ENCODE measurements at places on chromosomes 4 and X. TPM values are rescaled to one million over a fixed set of nuclear protein-coding genes. Genes with fewer than 3 reads are reported as not detected.

BTC gene
- 0.54 TPM for total RNA-seq

UGT2B17 gene
- 1.2 TPM for total RNA-seq

NR3C2 gene
- total RNA-seq, result 0.20 TPM

DNA sequence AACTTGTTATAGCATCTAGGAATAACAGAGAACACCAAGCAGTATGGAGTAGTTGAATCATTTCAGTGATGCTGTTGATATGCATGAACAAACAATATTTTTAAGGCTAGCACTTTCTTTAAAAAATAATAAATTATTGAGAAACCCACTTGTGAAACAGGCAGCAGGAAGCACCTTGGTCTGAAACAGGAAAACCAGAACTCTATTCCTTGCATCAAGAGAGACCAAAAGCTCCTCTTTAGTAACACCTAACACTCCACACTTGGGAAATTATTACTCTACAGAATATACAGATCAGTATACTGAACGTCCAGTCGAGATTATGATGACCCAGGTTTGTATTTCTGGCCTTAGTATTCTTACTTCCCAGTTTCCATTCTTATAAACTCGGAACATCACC is 129.0 kb downstream of the ARAP2 start:
- DNase-seq, result no peak

DNA sequence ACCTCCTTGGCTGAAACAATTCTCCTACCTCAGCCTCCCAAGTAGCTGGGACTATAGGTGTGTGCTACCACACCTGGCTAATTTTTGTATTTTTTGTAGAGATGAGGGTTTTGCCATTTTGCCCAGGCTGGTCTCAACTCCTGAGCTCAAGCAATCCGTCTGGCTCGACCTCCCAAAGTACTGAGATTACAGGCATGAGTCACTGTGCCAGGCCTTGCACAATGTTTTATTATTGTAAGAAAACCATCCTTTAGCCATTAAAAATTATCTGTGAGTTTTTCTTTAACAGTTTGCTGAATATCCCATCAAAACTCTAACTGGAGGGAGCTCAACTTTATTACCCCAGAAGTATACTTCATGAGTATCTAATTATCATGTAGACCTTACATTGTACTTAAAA is 900.3 kb downstream of the PCDH7 start:
- DNase-seq, result no peak

- DNase-seq, result peak; percentile 84
These were observed 60.2 kb upstream of the MSN start for GRCh38 chrX:65607070-65607742.

DNA sequence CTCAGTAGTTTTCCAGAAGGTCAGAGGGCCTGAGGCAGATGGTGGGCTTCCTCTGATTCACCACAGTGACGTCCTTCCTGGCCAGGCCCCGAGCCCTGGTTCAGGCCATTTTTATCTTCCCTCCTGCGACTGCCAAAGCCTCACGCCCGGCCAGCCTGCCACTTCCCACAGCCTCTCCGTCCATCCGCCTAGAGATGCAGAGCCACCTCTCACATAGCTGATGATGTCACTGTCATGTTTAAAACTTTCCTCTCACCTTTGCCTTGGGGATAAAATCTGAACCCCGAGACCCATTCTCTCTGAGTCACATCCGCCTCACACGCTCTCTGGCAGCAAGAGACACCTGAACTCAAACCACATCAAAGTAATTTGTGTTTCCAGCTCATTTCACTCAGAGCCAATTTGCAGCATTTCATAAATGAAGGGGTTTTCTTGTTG is 175.3 kb downstream of the QDPR start:
- peak; percentile 95 for DNase-seq

CLDN34 gene
- not detected for total RNA-seq

ZNF141 gene
- total RNA-seq, result 6.6 TPM

DRP2 gene
- total RNA-seq, result 0.44 TPM

DNA sequence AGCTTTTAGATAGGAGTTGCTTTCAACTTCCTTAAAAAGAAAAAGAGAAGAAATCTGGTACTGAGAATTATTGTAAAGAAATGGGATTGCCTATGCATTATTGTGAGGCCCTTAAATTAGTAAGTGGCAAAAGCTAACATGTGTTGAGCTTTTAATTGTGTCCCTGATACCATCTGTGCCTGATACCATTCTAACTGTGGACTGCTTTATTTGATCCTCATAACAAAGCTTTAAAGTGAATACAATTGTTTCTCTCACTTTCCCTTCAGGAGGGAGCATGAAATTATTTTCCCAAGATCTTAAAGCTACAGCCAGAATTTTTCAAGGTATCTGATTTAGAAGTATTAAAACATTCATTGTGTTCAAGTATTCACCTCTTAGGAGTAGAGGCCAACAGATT is 9.9 kb downstream of the KCTD8 start:
- no peak for DNase-seq

- peak; percentile 29 for DNase-seq
These were observed 268.1 kb upstream of the MAGEB2 start for GRCh38 chrX:29947225-29947624.

- no peak for DNase-seq
These were observed at the start of the genes CT45A10 and SAGE1 for GRCh38 chrX:135893294-135893817. TSS of gene CT45A10 (minus strand) at chrX:135893444. CDS start at chrX:135885344, 8,100 bp downstream. TSS of gene SAGE1 (plus strand) at chrX:135893716. CDS start at chrX:135896243, 2,527 bp downstream.

- no peak for DNase-seq
These were observed 232.8 kb downstream of the PDGFC start for GRCh38 chr4:156738766-156739165.

DNA sequence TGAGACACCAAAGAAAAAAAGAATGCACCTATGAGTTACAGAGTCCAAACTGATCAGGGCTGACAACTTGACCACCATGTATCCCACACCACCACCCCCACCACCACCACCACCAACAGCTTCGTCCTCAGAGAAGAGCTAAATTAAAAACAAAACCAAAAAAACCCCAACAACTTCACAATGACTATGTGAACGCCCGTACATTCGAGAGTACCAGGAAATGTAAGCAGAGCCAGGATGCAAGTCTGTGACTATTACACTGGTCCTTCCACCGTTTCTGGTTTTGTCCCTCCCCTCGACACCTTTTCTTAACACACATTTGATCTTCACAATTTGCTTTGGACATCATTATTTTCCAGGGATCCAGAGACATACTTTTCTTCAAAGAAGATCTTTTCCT is 51.0 kb downstream of the WFS1 start:
- no peak for DNase-seq

GAGE12H gene
- total RNA-seq, result not detected

DNA sequence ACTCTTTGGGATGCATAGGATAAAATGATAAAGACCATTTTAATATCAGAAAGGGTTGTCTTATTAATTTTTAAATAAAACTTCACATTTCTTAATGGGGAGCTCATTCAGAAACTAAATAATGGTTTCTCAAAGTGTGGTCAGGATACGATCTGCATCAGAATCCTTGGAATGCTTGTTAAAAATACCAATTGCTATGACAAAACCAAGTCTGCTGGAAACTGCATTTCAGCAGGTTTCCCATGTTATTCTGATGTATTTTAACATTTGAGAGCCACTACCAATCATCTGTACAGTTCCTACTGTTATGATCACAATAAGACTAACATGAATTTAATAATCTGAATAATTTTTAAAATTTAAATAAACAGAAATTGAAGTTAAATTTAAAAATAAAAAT is 115.1 kb downstream of the SOWAHB start:
- DNase-seq, result peak; percentile 78

- DNase-seq, result peak; percentile 1
These were observed 84.1 kb upstream of the GK2 start for GRCh38 chr4:79492148-79492547.

DNA sequence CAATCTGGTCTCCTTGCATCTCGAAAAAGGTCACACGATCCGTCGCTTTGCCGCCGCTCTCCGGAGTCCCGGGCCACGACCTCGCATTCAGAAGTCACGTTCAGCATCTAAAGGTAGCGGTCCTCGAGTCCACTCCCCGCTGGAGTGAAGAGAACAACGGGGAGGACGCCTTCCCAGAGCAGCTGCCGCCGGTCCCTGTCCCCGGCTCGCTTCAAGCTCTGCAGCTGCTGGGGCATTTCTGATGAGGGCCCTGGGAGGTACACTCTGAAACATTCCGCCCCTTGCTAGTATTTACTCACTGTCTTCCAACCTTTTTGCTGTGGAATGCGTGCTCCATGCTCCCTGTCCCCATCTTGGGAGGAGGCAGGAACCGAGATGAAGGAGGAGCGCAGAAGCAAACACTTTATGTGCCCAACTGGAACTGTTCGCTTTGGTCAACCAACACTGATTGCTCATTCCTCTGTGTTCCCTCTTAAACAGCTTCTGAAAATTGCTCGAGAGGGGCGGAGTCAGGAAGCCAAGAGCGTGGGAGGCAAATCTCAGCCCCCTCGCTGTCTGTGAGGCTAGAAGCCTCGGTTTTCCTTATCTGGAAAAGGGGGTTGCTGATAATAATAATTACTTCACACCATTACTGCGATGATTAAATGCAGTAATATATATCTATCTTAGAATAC is 6.4 kb upstream of the VAMP7 start:
- no peak for DNase-seq

DNA sequence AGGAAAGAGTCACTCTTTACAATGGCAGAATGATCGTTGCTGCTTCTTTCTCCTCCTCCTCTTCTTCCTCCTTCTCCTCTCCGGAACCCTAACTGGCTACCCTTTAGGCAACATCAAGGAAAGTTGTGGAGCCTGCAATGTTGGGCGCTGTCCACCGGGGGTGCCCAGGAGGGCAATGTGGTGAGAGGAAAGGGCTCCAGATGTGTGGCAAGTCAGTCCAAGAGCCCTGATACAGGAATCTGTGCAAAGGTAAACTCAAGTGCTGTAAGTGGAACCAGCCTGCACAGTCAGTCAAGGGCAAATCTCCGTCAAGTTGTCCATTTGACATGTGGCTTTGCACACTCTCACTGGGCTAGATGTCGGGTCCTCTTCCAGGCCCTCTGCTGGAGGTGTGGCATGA is 2.8 kb downstream of the RTL5 start:
- DNase-seq, result peak; percentile 34

DMRTC1 gene
- not detected for total RNA-seq

- no peak for DNase-seq
These were observed 2236.0 kb upstream of the AGA start for GRCh38 chr4:179678093-179678814.

- peak; percentile 82 for DNase-seq
These were observed 10.3 kb downstream of the SNX25 start for GRCh38 chr4:185219551-185220344.

GRCh38 chr4:184409502-184409901 is 64.8 kb downstream of the IRF2 start:
- no peak for DNase-seq

GRCh38 chr4:73223258-73223650 is 35.3 kb downstream of the ANKRD17 start:
- DNase-seq, result no peak

GRCh38 chrX:23136816-23137215 is 137.1 kb downstream of the DDX53 start:
- no peak for DNase-seq

DNA sequence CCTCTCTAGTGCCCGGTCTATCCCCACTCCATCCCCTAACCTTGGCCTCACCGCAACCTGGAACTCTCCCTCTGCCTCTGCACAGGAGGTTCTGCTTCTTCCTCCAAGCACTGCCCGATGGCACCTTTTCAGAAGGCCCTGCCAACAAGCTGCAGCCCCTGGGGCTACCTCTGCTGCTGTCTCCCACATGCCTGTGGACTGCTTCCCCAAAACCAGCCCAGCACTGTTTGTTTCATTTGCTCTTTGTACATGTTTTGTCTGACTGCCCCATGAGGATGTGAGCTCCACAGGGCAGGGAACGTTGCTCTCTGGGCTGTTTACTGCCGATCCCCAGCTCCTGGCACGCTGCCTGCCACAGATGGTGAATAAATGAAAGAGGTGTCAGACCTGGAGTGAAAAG is 85.4 kb downstream of the INTS6L start:
- no peak for DNase-seq

DNA sequence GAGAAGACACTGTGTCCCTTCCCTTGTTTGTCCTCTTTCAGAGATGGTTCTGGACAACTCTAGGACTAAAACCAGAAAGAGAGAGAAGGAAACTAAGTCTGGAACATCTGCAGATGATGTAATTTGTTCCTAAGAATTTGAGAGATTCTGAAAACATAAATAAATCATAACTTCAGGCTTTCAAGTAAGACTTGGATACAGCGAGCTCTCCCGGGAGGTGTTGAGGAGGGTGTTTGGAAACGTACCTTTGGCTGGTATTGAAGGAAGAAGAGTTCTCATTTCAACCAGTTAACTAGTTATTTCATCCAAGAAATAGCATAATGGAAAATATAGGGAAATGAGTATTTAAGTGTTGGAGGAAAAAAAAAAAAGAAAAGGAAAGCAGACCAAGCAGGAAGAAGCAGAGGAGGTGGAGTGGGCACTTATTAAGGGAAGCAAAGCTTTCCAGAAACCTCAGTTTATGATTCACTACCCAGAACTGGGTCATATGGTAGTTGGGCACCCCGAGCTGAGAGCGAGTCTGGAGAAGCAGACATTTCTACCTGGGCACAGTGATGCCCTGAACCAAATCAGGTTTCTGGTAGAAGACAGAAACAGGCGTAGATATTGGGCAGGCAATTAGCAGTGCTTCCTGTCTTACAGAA is 26.9 kb downstream of the CCNG2 start:
- no peak for DNase-seq

ART3 gene
- total RNA-seq, result not detected
